ENCODE measurements at places on chromosomes 5 and 9.

DNA sequence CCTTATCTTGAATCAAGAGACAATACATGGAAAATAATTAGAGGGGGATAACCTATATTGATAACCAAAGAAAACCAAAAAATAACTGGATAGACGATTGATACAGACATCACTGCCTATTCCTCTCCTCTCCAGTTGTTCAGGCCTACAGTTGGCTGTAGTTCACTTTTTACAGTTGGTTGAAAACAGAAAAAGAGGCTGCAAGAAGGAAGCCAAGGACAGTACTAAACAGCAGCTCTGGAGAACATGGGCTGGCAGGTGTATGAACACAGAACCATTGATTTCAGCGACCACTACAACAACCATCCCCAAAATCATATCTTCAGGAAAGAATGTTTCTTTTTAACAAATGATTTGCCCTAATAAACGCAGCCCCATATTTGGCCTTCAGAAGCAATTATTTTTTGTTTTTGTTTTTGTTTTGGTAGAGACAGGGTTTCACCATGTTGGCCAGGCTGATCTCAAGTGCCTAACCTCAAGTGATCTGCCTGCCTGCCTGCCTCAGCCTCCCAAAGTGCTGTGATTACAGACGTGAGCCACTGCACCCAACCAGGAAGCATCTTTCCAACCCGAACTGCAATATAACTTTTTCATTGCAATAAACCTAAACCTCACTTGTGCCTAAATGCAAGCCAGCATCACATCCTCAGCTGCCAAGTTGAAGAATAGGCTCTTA lies 64.3 kb downstream of the MLLT3 start:
- no peak for DNase-seq

DNA sequence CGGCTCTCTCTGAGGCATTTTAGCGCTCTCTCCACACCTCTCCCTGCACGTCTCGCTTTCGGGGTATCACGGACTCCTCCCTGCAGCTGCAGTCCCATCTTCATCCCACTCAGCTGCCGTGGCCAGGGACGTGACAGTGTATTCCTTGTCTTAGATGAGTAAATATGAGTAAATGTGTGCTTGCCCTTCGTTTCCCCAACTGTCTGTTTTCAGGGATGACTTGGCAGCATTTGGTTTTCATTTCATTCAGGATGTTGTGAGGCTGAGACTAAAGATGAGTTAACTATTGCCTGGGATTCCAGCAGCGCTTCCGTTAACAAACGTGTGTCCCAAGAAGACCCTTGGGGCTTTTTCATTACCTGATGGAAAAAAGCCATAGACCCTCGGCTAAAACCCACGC lies 29.5 kb downstream of the GDNF start:
- no peak for DNase-seq

GRCh38 chr5:68426586-68426985 lies 211.0 kb downstream of the PIK3R1 start:
- DNase-seq: no peak

DNA sequence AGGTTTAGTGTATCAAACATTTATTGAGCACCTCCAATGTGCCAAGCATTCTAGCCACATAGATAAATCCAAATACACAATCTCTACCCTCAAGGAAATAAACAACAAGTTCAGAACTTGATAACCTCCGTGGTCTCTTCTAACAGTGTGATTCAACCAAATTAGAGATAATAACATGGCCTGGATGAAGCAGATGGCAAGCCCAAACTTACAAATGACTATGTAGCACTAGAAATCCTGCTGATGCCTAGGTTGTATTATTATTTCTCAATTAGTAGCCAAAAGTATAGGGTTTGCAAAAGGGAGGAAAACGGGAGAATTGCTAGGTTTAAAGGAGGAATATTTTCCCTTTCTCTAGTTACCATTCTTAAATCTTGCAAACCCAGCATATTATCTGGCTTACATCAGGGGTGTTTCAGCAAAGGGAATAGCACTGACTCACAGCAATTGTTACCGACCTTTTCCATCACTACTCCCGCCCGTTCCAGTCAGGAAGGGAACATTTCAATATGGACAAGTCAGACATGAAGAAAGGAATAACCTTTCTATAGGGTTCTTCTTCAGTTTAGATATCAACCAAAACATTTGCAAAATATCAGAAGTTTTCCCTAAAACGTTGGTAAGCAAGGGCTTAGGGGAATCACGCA lies 2.3 kb downstream of the DPYSL3 start:
- DNase-seq: no peak

DNA sequence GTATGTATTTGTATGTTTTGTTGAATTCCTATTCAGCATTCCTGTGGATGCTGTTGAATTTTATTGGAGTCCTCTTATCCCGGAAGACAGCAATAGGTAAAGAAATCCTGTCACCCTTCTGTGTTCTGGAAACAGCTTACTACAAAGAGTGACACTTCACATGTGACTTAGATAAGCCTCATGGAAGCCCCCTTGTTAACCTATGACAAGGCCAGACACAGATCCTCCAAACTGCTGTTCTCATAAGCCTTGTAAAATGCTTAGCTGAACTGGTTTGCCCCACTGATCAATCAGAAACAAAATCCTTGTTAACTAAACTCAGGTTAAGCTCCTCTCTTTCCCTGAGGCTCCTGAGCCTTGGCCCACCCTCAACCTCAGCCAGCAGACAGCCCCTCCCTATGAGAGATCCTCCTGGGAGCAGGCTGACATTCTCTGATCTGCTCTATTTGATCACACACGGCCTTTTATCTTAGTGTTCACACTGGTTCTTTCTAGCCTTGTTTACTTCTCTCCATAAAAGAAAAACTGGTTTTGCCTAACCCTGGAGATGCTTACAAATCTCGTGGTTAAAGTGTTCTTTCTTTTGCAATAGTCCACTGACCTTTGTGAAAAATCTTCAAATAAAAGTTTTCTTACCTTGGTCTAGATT lies 29.4 kb upstream of the ATP6V1G1 start:
- DNase-seq: no peak

- no peak for DNase-seq
Observed at GRCh38 chr5:154771383-154771901, 16.3 kb downstream of the LARP1 start.
